Hepatocyte (in vitro differentiated cells): ENCODE measurements at places on chromosomes 2 and 18.

- no peak within 1 kb of the TSS for H3K27ac ChIP-seq
- H3K36me3 ChIP-seq: no peaks in the 10 kb centered on the region
- H3K4me1 ChIP-seq: peaks cover 16% of the 10 kb centered on the region
- H3K4me3 ChIP-seq: no peak within 1 kb of the TSS
These were observed at the start of gene EDAR for GRCh38 chr2:108988796-108989713. EDAR (minus strand) TSS chr2:108989220; CDS start chr2:108931014, 58,206 bp downstream.

GRCh38 chr2:232043966-232044365 is 82.5 kb downstream of the DIS3L2 start:
- DNase-seq: no peak
- no peaks in the 10 kb centered on the region for H3K36me3 ChIP-seq
- H3K4me3 ChIP-seq: no peak overlapping the region
- no peaks in the 10 kb centered on the region for H3K4me1 ChIP-seq
- H3K27ac ChIP-seq: no peak overlapping the region

GRCh38 chr2:237561221-237561620 is 5.2 kb upstream of the PRLH start:
- no peaks in the 10 kb centered on the region for H3K27me3 ChIP-seq
- DNase-seq: no peak
- H3K36me3 ChIP-seq: no peaks in the 10 kb centered on the region
- no peak overlapping the region for H3K27ac ChIP-seq
- H3K4me1 ChIP-seq: no peaks in the 10 kb centered on the region

GRCh38 chr2:175136334-175137215 is 31.4 kb downstream of the ATF2 start:
- peaks cover 6% of the 10 kb centered on the region for H3K36me3 ChIP-seq
- no peak overlapping the region for H3K4me3 ChIP-seq
- no peaks in the 10 kb centered on the region for H3K27me3 ChIP-seq
- H3K27ac ChIP-seq: no peak overlapping the region
- no peak for DNase-seq
- H3K4me1 ChIP-seq: peaks cover 7% of the 10 kb centered on the region

DNA sequence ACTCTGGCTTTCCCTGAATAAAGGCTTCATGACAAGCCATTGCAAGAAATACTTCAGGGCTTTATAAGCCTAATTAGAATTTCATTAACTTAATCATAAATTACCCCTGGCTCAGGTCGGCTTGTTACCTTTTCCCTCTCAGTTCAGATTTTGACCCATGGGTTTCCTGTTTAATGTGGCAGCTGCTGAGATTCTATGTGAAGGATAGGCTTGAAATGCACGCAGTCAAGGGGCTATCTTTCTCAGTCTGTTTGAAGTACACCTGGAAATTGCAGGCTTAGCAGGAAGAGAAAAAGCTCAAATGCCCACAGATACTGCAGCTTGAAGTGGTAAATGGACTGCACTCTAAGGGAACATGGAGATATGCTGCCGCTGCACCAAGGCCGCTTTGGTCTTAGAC is 49.4 kb downstream of the CAVIN2 start:
- DNase-seq: no peak
- H3K27ac ChIP-seq: no peak overlapping the region
- H3K36me3 ChIP-seq: no peaks in the 10 kb centered on the region
- H3K4me1 ChIP-seq: no peaks in the 10 kb centered on the region
- H3K4me3 ChIP-seq: no peak overlapping the region

DNA sequence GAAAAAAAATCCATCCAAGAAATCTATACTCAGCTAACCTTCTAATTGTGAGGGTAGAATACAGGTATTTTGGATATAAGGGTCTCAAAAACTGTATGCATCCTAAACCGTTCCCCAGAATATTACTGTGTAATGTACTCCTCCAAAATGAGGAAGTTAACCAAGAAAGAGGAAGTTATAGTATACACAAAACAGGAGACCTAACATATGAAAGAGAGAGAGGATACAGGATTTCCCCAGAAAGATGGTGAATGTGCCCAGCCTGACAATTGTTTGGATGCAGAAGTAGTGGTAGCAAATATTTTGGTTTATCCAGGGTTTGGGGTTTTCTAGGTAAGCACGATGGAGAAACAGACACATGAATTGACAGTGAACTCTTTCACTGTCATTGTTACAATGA is 50.6 kb downstream of the GALNT3 start:
- no peak for DNase-seq
- H3K4me3 ChIP-seq: no peak overlapping the region
- H3K27me3 ChIP-seq: no peaks in the 10 kb centered on the region
- no peak overlapping the region for H3K27ac ChIP-seq
- no peaks in the 10 kb centered on the region for H3K36me3 ChIP-seq

DNA sequence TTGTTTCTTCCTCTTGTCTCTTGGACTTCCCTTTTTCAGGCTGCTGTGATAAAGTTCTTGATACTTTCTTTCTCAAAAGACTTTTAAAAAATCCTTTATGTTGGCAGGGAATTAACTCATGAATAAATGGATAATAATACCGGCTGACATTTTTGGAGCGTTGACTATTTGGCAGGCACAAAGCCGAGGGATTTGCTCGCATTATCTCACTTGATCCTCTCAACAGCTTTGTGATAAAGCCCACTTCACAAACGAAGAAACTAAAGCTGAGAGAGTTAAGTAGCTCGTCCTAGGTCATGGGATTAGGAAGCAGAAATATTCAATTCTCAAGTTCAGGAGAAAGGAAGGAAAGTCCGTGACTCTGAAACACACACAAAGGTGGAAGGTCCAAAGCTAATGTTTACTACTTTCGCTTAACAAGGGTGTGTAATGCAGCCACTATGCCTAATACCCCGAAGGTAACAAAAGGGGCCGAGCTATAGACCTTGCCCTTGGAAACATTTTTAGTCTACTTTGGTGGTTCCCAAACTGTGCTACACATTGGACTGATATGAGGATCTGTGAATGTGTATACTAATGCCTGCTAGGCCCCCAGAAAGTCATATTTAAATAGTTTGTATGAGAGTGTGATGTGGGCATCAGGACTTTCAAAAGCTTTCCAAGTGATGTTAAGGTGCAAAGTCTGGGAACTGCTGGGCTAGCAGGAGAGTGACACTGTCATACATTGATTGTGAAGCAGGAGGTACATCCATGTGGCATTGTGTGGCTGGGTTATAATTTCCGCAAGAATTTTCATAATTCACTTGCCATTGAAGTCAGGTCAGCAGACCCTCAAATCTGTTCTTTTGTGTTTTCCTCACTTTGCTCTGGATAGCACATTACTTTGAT is 508.4 kb downstream of the PLCL1 start:
- H3K27ac ChIP-seq: no peak overlapping the region
- DNase-seq: no peak
- H3K4me3 ChIP-seq: no peak overlapping the region
- H3K27me3 ChIP-seq: no peaks in the 10 kb centered on the region
- H3K36me3 ChIP-seq: no peaks in the 10 kb centered on the region

DNA sequence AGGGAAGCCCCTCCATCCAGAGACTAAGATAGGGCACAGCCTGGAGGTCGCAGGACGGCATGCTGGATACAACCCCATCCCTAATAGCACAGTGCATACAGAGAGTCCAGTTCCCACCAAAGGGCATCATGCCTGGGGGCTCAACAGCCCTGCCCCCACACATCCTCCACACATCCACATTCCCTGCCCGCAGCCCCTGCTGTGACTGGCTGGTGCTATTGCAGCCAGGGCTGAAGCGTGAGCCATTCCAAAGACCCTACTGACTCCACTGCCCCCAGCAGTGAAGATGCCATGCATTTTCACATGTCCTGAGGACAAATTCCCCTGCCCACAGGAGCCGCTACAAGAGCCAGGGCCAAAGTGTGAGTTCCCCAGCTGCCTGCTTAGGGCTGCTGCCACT is 641.6 kb downstream of the METTL4 start:
- H3K36me3 ChIP-seq: no peaks in the 10 kb centered on the region
- H3K4me1 ChIP-seq: no peaks in the 10 kb centered on the region
- H3K27ac ChIP-seq: no peak overlapping the region
- no peak for DNase-seq

- no peaks in the 10 kb centered on the region for H3K4me1 ChIP-seq
- no peak overlapping the region for H3K27ac ChIP-seq
- H3K36me3 ChIP-seq: no peaks in the 10 kb centered on the region
- H3K27me3 ChIP-seq: no peaks in the 10 kb centered on the region
- no peak overlapping the region for H3K4me3 ChIP-seq
- peak; percentile 38 for DNase-seq
These were observed 72.5 kb downstream of the GNAL start for GRCh38 chr18:11761553-11761952.

GRCh38 chr18:38751898-38752297 is 1186.3 kb upstream of the CELF4 start:
- no peak overlapping the region for H3K27ac ChIP-seq
- H3K27me3 ChIP-seq: no peaks in the 10 kb centered on the region
- no peaks in the 10 kb centered on the region for H3K36me3 ChIP-seq
- peaks cover 24% of the 10 kb centered on the region for H3K4me1 ChIP-seq
- no peak overlapping the region for H3K4me3 ChIP-seq

GRCh38 chr2:184004289-184004947 is 593.9 kb upstream of the ZNF804A start:
- no peak for DNase-seq
- peaks cover 3% of the 10 kb centered on the region for H3K4me1 ChIP-seq
- no peak overlapping the region for H3K4me3 ChIP-seq
- H3K36me3 ChIP-seq: no peaks in the 10 kb centered on the region
- no peaks in the 10 kb centered on the region for H3K27me3 ChIP-seq

GRCh38 chr2:220144411-220144810 is 517.0 kb downstream of the SLC4A3 start:
- H3K27me3 ChIP-seq: no peaks in the 10 kb centered on the region
- H3K27ac ChIP-seq: no peak overlapping the region
- DNase-seq: no peak

GRCh38 chr18:58455314-58456188 is 173.3 kb downstream of the ALPK2 start:
- no peaks in the 10 kb centered on the region for H3K27me3 ChIP-seq
- H3K36me3 ChIP-seq: no peaks in the 10 kb centered on the region
- H3K4me1 ChIP-seq: peaks cover 11% of the 10 kb centered on the region
- DNase-seq: no peak

DNA sequence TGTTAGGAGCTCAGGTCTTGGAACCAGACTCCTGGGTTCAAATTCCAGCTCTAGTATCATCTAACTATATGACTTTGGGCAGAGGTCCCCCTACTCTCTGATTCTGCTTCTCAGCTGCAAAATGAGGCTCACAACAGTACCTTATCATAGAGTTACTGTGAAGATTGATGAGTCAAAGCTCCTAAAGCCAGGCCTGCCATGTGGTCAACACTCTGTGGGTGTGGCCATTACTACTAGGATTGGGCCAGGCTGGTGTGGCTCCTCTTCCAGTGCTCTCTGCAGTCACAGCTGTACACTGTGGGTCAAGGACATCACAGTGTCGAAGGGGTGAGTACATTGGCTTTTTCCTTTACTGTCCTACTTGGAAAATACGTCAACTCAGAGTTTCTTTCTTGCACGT is 22.6 kb downstream of the CAPN13 start:
- H3K27me3 ChIP-seq: no peaks in the 10 kb centered on the region
- H3K4me1 ChIP-seq: peaks cover 5% of the 10 kb centered on the region
- H3K27ac ChIP-seq: no peak overlapping the region
- no peak overlapping the region for H3K4me3 ChIP-seq
- H3K36me3 ChIP-seq: no peaks in the 10 kb centered on the region

- H3K36me3 ChIP-seq: no peaks in the 10 kb centered on the region
- H3K27ac ChIP-seq: no peak within 1 kb of the TSS
- DNase-seq: peak; percentile 65
- H3K27me3 ChIP-seq: peaks cover 100% of the 10 kb centered on the region
- no peaks in the 10 kb centered on the region for H3K4me1 ChIP-seq
These were observed at the start of gene EGR4 for GRCh38 chr2:73293534-73294171. EGR4 (minus strand) TSS chr2:73293548; CDS start chr2:73293317, 231 bp downstream.

DNA sequence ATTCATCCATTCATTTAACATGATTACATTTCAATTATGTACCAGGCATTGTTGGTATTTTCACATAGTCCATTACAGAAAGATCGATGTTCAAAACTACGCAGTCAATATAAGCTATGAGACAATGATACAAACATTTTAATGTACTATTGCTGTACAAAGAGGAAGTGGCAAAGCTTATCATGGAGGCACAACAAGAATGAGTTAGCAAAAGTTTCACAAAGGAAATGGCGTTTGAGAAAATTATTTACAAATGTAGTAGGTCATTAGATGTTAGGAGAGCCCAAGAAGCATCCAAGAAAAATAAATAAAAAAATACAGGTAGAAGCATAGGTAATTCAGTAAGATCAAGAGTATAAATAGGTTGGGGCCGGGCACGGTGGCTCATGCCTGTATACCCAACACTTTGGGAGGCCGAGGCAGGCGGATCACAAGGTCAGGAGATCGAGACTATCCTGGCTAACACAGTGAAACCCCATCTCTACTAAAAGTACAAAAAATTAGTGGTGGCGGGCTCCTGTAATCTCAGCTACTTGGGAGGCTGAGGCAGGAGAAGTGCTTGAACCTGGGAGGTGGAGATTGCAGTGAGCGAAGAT is 1730.8 kb upstream of the CELF4 start:
- H3K4me1 ChIP-seq: no peaks in the 10 kb centered on the region
- DNase-seq: no peak
- H3K27me3 ChIP-seq: no peaks in the 10 kb centered on the region
- H3K27ac ChIP-seq: no peak overlapping the region

DNA sequence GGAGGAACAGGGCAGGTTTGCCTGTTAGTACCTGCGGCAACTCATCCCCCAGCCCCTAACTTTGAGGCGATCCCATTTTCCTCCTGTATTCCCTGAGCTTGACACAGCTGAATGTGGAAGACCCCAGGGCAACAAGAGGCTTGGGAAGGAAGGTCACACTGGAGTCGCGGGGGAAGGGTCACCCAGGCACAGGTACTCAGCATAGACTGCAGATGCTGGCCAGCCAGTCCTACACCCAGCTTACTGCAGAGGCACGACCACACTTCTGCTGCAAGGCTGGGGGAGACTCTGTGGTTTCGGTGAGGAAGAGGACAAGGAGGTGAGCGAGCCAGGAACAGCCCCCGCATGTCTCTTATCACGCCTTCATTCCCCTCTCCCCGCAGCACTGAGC is 91.5 kb downstream of the MALT1 start:
- no peaks in the 10 kb centered on the region for H3K27me3 ChIP-seq
- no peaks in the 10 kb centered on the region for H3K36me3 ChIP-seq
- no peaks in the 10 kb centered on the region for H3K4me1 ChIP-seq
- no peak overlapping the region for H3K27ac ChIP-seq
- DNase-seq: no peak

- H3K4me3 ChIP-seq: no peak overlapping the region
- H3K36me3 ChIP-seq: no peaks in the 10 kb centered on the region
- H3K27me3 ChIP-seq: no peaks in the 10 kb centered on the region
- H3K4me1 ChIP-seq: no peaks in the 10 kb centered on the region
- H3K27ac ChIP-seq: no peak overlapping the region
These were observed 218.7 kb downstream of the CMPK2 start for GRCh38 chr2:6647046-6647445.

GRCh38 chr18:70194227-70194890 is 11.1 kb downstream of the RTTN start:
- no peak overlapping the region for H3K27ac ChIP-seq
- H3K4me3 ChIP-seq: no peak overlapping the region
- H3K36me3 ChIP-seq: no peaks in the 10 kb centered on the region
- no peaks in the 10 kb centered on the region for H3K4me1 ChIP-seq
- DNase-seq: no peak

- H3K36me3 ChIP-seq: peaks cover 3% of the 10 kb centered on the region
- no peaks in the 10 kb centered on the region for H3K4me1 ChIP-seq
- H3K27ac ChIP-seq: no peak overlapping the region
- DNase-seq: no peak
- H3K27me3 ChIP-seq: no peaks in the 10 kb centered on the region
These were observed 57.1 kb downstream of the ZAP70 start for GRCh38 chr2:97770445-97770844.
